ENCODE measurements at places on chromosomes 13 and 19. TPM values are rescaled to one million over a fixed set of nuclear protein-coding genes. Genes with fewer than 3 reads are reported as not detected.

DNA sequence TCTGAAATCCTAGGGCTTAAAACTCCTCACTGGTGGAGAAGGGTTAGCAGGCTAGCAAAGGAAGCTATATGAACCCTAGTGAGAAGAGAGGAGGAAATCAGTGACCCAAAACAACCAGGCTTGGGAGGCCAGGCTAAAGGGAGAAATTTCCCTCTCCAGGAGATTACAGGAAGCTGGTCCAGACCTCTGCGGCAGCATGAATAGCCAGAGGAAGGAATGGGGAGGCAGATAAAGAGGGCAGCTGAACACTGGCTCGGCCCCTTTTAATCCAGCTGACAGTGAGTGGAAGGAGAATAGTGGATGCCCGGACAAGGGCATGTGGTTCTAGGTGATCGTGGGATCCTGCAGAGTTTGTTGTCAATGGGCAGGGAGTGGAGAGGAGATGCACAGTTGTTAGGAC lies 130.6 kb downstream of the COG6 start:
- H3K27me3 ChIP-seq = peaks cover 1% of the 10 kb centered on the region
- H3K27ac ChIP-seq = no peak overlapping the region
- H3K4me3 ChIP-seq = no peak overlapping the region
- peaks cover 8% of the 10 kb centered on the region for H3K36me3 ChIP-seq
- DNase-seq = no peak
- H3K4me1 ChIP-seq = peaks cover 17% of the 10 kb centered on the region

DNA sequence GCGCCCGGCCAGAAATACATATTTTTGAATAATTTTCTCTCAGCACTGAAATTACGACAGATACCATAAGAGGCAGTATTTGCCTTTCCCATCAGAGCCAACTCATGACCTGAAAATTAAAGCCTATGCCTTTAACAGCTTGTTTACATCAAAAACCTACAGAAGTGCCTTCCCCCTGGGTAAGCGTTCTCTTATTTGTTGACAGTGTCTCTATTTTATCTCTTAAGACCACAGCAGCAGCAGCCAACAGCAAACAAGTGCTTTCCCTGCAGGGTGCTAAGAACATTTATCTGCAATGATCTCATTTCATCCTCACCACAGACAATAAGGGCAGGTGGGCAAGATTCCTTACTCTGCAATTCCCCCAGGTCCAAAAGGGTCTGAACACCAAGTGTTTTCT lies 6.0 kb downstream of the AKAP8L start:
- H3K27ac ChIP-seq = no peak overlapping the region
- no peak for DNase-seq
- peaks cover 2% of the 10 kb centered on the region for H3K27me3 ChIP-seq
- peaks cover 17% of the 10 kb centered on the region for H3K36me3 ChIP-seq

- H3K36me3 ChIP-seq = no peaks in the 10 kb centered on the region
- H3K27ac ChIP-seq = no peak overlapping the region
- no peak for DNase-seq
- H3K4me3 ChIP-seq = no peak overlapping the region
- H3K4me1 ChIP-seq = no peaks in the 10 kb centered on the region
Measured at GRCh38 chr13:33996636-33997035, 178.7 kb downstream of the RFC3 start.

DNA sequence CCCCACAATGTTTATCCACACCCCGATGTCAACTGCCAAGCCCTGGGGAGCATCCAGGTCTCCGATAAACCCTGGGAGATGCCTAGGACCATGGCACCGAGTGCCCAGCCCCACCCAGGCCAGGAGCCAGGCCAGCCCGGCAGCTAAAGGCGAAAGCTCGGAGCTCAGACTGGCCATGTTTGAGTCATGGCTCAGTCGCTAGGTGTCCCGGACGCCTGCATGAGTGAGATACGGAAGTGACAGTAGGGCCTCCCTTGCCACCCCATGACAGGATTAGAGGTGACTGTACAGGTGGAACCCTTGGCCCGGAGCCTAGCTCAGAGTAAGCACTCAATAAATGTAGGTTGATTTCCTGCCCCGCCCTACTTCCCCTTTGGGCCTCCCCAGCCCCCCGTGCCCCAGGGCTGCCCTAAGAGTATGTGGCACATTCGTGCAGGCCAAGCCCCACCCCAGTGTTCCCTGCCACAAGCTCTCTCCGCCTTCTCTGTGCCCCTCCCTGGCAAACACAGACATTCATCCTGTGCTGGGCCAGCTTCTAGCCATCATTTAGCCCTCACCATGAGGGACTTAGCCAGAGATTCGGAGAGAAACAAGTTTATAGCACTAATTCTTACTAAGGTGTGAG lies 5.8 kb upstream of the TPM4 start:
- peaks cover 20% of the 10 kb centered on the region for H3K4me1 ChIP-seq
- no peaks in the 10 kb centered on the region for H3K27me3 ChIP-seq
- H3K27ac ChIP-seq = no peak overlapping the region
- H3K36me3 ChIP-seq = no peaks in the 10 kb centered on the region
- H3K4me3 ChIP-seq = no peak overlapping the region

DNA sequence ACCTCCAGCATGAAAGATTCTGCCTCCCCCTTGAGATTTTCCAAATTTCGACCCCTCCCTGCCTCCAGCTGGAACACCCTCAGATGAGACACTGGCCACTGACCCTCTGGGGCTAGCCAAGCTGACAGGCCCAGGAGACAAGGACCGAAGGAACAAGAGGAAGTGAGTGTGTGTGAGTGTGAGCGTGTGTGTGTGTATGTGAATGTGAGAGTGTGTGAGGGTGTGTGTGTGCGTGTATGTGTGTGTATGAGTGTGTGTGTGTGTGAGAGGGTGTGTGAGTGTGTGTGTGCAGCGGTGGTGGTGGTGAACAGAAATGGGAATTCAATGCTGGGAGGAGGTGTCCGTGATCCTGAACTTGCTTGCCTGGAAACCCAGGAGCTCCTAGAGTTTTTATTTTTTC lies 13.8 kb downstream of the HRC start:
- H3K4me3 ChIP-seq = peak overlapping the region; percentile 28
- peaks cover 28% of the 10 kb centered on the region for H3K4me1 ChIP-seq

DNA sequence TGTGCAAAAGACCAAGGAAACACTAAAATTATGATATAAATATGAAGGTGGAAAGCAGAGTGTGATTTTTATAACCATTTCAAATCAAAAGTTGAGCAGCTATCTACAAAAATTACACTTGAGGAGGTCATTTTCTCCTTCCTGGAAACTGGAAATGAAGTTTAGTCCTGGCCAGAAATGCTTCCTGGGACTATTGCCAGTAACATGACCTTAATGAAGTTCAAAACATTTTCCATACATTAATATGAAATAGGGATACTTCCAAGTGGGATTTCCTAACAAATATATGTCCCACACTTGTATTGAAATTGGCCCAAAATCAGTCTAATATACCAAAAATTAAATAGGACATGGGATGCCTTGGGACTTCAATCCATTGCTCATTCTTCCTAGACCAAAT lies 1556.8 kb upstream of the MIR17HG start:
- no peaks in the 10 kb centered on the region for H3K4me1 ChIP-seq
- no peaks in the 10 kb centered on the region for H3K36me3 ChIP-seq
- DNase-seq = no peak
- no peak overlapping the region for H3K4me3 ChIP-seq
- no peak overlapping the region for H3K27ac ChIP-seq
- no peaks in the 10 kb centered on the region for H3K27me3 ChIP-seq

DNA sequence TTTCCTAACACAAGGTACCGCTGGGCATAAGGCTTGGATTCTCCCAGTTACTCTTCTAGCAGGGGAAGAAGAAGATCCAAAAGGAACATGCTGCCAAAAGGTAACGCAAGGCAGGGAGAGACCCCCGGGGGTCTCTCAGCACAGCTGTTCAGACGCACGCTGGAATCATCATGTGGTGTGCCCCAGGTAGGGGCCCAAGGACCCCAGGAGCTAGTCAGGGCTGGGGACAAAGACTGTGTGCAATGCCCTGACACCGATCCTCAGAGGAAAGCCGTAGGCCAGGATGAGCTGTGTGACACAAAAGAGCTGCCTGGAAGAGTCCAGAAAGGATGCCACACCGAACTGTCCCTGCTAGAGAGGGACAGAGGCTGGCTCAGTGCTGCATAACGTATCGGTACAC lies 22.3 kb upstream of the EPHX3 start:
- peaks cover 8% of the 10 kb centered on the region for H3K27me3 ChIP-seq
- peak overlapping the region; percentile 56 for H3K27ac ChIP-seq
- peaks cover 43% of the 10 kb centered on the region for H3K4me1 ChIP-seq
- no peak for DNase-seq
- H3K4me3 ChIP-seq = no peak overlapping the region

- H3K36me3 ChIP-seq = peaks cover 13% of the 10 kb centered on the region
- peaks cover 30% of the 10 kb centered on the region for H3K4me1 ChIP-seq
- DNase-seq = peak; percentile 48
- peaks cover 12% of the 10 kb centered on the region for H3K27me3 ChIP-seq
Measured at GRCh38 chr19:13102666-13103580, at the start of gene LYL1. Gene LYL1 (minus strand): TSS chr19:13102858. CDS start chr19:13101171, 1,687 bp downstream.

DNA sequence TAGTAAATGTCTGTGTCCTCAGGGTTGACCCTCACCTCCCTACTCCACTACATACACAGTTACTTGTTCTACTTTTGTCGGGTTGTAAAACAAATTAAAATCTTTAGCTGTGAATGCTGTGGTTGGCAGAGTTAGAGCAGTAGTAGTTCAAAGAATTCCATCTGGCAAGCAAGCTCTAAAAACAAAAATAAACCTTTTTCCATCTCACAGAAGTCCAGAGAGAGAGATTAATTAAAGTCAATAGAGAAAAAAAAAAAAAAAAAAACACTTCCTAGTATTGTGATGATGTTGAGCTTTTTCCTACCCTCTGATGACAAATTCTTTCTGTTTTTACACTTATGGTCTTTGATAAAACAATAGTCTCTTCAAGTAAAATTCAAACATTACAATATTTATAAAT lies 338.4 kb downstream of the PCDH17 start:
- H3K4me1 ChIP-seq = no peaks in the 10 kb centered on the region
- no peaks in the 10 kb centered on the region for H3K27me3 ChIP-seq
- peaks cover 6% of the 10 kb centered on the region for H3K36me3 ChIP-seq
- no peak overlapping the region for H3K27ac ChIP-seq

DNA sequence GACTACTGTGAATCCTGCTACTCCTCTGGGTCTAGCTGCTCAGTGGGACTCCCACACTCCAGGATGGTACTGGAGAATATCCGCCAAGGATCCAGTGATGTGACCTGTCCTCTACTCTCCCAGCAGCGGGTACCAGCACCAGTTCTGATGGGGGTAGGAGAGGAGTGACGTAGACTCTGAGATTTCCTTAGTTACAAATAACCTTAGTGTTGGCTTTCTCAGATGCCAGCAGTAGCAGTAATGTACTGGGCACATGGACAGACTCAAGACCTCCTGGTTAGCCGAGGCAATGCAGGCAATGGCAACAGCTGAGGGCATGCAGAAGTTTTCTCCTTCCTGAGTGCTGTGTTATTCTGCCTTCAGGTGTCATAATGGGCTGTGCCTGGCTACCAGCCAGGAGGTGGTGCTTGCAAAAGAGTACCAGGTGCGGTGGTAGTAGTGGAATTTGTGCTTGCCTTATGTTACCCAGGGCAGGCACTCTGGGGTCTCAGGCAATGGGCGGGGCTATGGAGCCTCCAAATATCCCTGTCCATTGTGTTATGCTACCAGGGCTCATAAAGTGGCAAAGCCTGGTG lies 105.3 kb upstream of the KLF5 start:
- no peak overlapping the region for H3K4me3 ChIP-seq
- DNase-seq = no peak
- H3K27ac ChIP-seq = no peak overlapping the region
- H3K36me3 ChIP-seq = peaks cover 17% of the 10 kb centered on the region
- no peaks in the 10 kb centered on the region for H3K27me3 ChIP-seq
- H3K4me1 ChIP-seq = peaks cover 8% of the 10 kb centered on the region

DNA sequence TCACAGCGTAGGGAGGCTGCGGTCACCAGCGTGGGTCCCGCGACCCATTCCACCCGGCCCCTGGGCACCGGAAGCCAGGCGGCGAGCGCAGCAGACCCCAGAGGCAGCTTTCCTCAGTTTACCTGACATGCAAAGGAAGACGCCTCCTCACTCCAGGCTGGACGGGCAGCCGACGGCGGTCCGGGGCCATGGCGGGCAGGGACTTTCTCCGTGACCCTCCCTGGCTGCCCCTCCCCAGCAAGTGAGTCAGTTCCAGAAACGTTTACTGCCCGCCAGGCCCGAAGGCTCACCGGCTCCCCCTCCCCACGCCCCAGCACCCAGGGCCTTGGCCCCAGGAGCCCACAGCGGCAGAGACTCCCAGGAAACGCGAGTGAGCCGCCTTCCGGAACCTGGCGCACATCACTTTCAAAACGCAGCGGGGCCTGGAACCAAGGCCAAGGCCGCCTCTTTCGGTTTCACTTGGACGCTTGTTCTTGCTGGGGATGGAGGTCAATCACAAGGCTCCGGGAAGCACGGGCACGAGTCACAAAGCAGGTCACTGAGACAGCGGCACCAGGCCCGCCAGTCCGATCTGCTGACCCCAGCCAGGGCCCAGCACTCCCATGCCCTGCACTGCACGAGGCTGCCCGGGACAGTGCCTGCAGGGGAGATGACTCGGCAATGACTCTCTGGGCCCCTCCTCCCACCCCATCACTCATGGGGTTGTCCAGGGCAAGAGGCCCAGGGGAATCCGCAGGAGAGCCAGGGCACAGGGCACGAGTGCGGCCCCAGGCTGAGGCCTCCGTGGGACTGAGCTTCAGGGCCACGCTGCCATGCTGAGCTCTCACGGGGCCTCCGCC lies 5.3 kb downstream of the SBNO2 start:
- H3K27me3 ChIP-seq = peaks cover 2% of the 10 kb centered on the region
- H3K4me3 ChIP-seq = peak overlapping the region; percentile 85
- H3K36me3 ChIP-seq = peaks cover 20% of the 10 kb centered on the region
- peak overlapping the region; percentile 96 for H3K27ac ChIP-seq
- DNase-seq = peak; percentile 85
- H3K4me1 ChIP-seq = peaks cover 38% of the 10 kb centered on the region

DNA sequence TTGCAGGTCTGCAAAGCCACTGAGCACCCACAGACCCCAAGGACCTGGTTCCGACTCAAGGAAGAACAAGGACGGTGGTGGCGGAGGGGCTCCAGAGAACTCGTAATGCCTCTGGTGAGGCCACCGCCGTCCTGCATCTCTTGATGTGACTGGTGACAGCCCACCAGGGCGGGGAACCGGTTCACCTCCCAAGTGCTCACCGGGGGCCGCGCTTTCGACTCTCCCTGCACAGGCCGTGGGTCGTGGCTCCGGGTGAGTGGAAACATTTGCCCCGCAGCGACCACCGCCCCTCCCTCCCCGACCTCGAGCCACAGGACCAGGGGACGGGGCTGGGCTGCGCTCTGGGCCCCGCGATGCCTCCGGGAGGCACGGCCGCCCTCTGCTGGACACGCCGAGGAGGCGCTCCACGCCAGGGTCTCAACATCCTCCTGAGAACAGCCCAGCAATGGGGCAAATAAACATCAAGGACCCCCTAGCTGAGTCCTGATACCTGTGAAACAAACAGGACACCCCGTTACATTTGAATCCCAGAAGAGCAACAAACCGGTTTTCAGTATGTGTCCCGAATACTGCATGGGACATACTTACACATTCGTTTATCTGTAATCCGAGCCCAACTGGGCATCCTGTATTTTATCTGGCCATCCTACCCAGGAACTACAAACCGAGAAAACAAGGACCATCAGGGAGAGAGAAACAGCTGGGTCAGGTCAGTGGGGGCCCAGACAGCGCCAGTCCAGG lies 3.9 kb upstream of the PLPP2 start:
- no peak for DNase-seq
- H3K27ac ChIP-seq = no peak overlapping the region
- peaks cover 14% of the 10 kb centered on the region for H3K27me3 ChIP-seq
- no peak overlapping the region for H3K4me3 ChIP-seq
- no peaks in the 10 kb centered on the region for H3K36me3 ChIP-seq
- peaks cover 13% of the 10 kb centered on the region for H3K4me1 ChIP-seq

Gene C19orf67
- total RNA-seq = not detected

Gene CLEC17A
- not detected for total RNA-seq

Gene MYO1F
- 0.09 TPM for total RNA-seq
